NCI-H2081 (cell line): ENCODE measurements at places on chromosomes 11 and 22.

GRCh38 chr22:36366291-36366708 is 21.5 kb downstream of the MYH9 start:
- no peak for DNase-seq

GRCh38 chr11:10844796-10845195 is 13.1 kb downstream of the ZBED5 start:
- DNase-seq: no peak

DNA sequence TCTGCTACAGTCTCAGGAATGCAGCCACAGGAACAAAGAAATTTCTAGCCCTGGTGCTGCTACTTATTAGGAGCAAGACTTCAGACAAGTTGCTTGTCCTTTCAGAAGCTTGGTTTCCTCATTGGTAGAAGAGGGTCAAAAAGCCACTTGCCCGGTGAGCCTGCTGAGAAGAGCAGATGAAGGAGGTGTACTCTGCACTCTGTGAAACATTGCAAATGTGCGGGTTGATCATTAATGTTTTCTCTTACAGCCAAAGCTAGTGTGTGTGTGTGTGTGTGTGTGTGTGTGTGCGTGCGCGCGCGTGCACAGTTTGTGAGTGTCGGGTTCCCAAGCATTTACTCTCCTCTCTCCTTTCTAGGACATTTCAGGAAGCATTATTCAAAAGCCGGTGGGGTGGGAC is 86.3 kb upstream of the NNMT start:
- DNase-seq: no peak

GRCh38 chr11:26726960-26727359 is 5.1 kb upstream of the SLC5A12 start:
- no peak for DNase-seq

- DNase-seq: no peak
Observed at GRCh38 chr11:111406589-111406988, 27.5 kb upstream of the POU2AF1 start.

DNA sequence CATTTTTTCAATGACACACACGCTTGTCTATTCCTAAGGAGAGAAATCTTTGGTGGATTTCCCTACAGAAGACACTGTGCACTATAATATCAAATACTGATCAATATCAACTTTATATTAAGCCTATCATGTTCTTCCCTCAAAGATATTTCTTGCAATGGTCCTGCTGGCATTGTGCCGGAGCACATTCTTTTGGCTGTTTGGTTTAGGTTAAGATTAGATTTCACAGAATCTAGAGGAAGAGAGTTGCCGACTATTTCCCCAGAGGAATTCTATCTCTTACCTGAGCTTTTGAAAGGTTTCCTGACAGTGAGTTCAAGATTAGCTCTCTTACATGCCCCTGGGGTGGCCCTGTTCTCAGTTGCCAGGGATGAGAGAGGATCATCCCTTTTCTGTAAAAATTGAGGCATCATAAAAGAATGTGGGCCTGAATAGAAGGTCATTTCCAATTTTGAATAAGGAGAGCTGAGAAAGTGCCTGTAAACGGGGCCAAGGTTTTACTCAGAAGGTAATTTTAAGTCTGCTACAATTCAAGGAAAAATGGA is 180.6 kb upstream of the ARHGAP20 start:
- DNase-seq: no peak

DNA sequence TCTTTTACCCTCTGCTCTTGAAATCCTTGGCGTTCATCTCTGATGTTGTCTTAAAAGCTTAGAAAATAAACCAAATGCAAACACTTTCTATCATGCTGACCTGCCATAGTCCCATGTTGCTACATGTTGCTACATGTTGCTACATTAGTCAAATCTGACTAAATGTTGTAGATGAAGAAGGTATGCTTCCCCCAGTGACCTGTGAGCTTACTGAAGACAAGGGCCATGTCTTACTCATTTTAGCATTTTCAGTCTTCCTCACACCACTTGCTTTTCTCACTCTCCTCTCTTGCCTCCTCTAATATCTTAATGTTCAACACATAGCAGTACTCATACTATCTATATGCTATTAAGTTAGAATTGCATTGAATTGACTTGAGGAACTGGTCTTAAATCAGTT is 346.4 kb upstream of the MTNR1B start:
- DNase-seq: no peak

- DNase-seq: no peak
Observed at GRCh38 chr11:131253656-131254151, 116.7 kb upstream of the NTM start.

DNA sequence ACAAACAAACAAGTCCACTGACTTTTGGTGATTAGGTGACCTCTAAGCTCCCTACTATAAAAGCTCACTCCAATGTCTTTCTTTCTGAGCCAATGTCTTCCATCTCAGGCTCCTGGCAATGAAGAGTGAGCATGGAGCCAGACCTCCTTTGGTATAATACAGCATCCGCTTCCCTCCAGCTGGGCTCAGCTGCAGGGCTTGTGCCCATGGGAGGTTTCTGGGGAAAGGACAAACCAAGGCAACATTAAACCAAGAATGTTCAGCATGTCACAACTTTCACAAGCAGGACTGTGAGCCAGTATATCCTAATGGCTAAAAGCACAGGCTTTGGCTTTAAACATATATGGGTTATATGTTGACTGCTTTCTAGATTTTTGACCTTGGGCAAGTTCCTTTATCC is 58.8 kb downstream of the EHF start:
- no peak for DNase-seq

DNA sequence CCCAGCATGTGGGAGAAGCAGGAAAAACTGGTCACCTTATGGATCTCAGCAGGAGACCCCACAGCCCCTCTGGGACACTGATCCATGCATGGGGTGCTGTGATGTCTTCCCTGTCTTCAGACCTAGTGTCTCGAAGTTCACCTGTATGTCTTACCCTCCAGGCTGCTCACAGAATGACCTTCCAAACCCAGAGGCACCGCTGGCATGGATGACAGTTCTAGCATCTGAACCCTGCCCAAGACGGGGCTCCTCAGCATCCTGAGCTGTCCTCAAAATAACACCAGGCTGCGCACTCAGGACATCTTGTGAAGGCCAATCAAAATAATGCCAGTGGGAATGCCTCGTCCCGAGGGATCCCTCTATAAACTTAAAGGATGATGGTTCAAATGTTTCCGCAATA is 824.9 kb downstream of the TBC1D22A start:
- DNase-seq: no peak

- no peak for DNase-seq
Observed at GRCh38 chr22:19396934-19397733, 34.4 kb downstream of the HIRA start.

GRCh38 chr22:36306227-36306626 is 53.3 kb downstream of the APOL1 start:
- DNase-seq: no peak

- DNase-seq: no peak
Observed at GRCh38 chr11:64235437-64236161, 1.2 kb downstream of the VEGFB start.

GRCh38 chr11:125373426-125374391 is 122.4 kb downstream of the FEZ1 start:
- no peak for DNase-seq

DNA sequence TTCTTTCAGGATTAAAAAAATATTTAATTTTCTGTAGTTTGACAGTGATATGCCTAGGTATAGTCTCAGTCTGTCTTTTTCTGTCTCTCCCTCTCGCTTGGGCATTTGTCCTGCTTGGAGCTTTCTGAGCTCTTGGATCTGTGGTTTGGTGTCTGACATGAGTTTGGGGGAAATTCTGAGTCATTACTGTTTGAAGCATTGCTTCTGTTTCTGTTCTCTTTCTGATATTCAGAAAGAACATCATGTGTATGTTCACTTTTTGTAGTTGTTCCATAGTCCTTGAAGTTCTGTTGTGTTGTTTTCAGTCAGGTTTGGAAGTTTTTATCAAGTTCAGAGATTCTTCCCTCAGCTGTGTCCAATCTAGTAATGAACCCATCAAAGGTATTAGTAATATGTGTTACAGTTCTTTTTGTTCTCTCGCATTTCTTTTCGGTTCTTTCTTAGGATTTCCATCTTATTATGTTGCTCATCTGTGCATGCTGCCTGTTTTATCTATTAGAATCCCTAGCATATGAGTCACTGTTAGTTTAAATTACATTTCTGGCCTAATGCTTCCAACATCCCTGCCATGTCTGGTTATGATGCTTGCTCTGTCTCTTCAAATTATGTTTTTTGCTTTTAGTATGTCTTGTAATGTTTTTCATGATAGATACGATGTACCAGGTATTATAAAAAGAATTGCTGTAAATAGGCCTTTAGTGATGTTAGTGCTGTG is 48.4 kb downstream of the DDX10 start:
- DNase-seq: no peak
